ENCODE measurements at places on chromosomes 2 and 18.

GRCh38 chr2:240913810-240914644 lies 7.9 kb downstream of the CROCC2 start:
- peak; percentile 49 for DNase-seq

DNA sequence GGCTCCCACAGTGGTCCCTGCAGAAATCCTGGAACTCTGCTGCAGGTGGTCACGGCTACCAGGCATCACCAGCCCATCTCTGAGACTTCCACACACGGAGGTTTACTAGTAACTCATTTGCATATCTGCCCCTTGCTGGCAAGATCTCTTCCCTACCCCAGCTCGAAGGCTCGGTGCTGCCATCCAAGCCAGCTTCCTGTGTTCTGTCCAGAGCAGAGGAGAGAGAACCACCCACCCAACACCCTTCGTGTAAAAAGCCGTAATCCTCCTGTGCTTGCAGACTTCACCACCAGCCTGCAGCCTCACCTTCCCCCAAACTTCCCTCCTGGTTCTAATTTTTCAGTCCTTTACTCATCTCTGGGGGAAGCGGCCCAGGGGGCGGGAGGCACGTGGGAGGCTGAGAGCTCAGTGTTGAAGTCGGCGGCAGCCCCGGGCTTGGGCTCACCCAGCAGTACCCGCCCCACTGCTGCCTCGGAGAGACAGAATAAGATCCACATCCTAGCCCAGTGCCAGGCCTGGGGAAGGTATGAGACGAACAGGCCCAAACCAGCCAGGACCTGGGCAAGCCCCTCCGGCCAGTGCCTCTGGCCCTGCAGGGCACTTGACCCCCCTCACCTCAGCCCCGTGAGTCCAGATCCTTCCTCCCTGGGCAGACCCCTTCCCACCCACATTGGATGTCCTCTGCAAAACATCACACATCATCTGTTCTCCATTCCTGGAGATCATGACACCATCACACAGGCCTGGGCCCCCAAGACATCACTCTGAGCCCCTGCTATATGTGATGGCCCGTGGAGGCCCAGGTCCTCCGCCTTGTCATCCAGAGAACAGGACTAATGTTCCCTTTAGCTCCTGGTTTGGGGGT lies 145.8 kb upstream of the ID2 start:
- no peak for DNase-seq

GRCh38 chr2:201414099-201415023 lies 36.9 kb downstream of the TRAK2 start:
- DNase-seq, result no peak

DNA sequence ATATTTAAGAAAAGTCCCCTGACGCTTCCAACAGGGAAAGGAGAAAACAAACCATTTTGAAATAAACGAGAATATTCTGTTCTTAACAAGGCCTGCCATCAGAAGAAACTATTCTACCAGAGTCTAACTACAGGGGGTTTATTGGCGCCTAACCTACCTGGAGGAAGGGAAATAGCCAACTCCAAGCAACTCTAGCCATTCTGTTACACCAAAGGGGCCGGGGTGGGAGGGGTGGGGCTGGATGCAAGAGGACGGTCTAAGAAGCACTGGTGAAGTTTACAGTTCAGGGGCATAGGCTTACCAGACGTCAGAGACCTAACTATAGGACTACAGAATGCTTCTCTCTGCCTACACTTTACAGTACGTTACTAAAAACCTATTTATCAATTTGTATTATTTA lies 60.5 kb upstream of the GALNT5 start:
- DNase-seq, result no peak

DNA sequence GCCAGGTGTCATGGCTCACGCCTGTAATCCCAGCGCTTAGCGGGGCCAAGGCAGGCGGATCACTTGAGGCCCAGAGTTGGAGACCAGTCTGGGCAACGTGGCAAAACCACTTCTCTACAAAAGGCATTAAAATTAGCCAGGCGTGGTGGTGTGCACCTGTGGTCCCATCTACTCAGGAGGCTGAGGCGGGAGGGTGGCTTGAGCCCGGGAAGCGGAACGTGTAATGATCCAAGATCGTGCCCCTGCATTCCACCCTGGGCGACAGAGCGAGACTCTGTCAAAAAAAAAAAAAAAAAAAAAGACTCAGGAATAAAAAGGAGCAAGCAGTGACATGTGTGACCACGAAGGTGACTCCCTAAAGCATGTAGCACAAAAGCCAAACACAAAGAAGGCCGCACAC lies 50.1 kb upstream of the SALL3 start:
- DNase-seq, result no peak

DNA sequence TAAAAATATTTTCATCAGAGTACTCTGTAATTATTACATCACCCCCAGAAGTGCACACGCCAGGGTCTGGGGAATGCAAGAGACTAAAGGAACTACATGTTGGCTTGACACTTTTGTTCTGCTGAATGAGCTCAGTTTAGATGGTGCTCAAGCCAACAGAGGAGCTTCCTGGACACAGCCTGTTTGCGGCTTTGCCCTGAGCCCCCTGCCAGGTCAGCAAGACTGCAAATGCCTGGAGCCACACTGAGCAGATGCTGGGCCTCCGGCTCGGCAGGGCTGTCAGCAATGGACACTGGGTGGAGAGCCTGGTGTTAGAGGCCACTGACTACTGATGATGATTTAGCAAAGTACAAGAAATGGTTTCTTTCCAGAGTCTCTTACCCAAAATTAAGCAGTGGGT lies 31.9 kb downstream of the PTPN18 start:
- no peak for DNase-seq

DNA sequence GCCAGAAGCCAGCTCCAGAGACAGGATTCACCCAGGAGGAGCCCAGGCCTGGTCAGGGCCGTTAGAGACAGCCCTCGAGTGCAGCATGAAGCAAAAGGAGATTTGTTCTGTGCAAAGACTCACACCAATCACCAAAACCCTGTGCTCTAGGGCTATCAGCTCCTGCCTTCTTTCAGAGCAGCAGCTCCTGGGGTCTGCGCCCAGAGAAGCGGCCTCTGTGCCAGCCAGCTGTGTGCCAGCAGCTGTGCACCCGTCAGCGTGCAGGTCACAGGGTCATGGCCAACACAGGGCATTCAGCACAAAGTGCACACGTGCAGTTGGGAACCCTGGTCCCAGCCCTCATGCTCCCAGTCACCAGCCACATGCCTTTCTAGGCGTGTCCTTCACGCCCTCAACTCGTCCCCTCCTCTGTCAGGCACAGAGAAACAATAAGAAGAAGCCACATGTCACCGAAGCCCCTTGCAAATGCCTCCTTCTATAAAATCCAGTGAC lies 49.3 kb downstream of the ZNF516 start:
- no peak for DNase-seq

- no peak for DNase-seq
Observed at GRCh38 chr2:197078535-197078934, 152.0 kb upstream of the PGAP1 start.

DNA sequence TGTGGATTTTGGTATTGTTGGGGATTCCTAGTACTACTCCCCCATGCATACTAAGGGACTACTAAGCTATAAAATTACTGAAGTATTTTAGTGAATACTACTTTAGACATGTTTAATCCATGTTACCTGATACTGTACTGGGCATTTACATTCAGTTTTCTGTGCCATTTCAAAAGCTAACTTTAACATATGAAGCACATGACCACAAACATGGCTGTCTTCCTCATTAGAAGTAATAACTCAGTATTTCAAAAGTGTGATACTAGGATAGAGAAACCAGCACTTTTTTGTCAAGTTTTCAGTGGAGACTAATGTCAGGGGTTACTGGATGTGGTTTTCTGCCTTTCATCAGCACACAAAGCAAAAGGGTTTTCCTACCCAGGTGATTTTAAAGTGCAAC lies 27.9 kb downstream of the WDR33 start:
- DNase-seq, result no peak

DNA sequence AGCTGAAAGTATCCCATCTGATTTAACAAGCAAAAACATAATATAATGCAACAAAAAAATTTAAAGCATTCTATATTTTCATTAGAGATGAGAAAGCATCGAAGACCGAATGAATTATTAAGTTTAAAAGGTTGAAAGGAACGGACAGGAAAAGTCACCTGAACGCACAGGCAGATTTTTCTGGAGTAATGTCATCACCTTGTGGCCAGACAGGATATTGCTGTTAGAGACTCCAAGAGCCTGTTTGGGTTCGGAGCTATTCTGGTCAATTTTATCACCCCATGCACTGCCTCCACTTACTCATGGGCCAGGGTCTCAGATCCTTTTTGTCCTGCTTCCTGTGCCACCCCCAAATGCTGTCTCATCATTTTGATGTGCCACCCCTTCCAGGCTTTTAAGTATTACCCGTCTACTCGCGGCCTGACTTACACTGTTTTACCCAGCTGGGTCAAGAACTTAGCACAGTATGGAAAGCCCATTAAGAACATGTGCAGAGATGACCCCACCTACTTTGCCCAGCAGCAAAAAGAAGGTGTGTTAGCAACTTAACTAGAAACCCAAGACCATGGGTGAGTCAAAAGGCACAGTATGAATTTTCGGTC lies 27.3 kb downstream of the GKN2 start:
- DNase-seq, result no peak

DNA sequence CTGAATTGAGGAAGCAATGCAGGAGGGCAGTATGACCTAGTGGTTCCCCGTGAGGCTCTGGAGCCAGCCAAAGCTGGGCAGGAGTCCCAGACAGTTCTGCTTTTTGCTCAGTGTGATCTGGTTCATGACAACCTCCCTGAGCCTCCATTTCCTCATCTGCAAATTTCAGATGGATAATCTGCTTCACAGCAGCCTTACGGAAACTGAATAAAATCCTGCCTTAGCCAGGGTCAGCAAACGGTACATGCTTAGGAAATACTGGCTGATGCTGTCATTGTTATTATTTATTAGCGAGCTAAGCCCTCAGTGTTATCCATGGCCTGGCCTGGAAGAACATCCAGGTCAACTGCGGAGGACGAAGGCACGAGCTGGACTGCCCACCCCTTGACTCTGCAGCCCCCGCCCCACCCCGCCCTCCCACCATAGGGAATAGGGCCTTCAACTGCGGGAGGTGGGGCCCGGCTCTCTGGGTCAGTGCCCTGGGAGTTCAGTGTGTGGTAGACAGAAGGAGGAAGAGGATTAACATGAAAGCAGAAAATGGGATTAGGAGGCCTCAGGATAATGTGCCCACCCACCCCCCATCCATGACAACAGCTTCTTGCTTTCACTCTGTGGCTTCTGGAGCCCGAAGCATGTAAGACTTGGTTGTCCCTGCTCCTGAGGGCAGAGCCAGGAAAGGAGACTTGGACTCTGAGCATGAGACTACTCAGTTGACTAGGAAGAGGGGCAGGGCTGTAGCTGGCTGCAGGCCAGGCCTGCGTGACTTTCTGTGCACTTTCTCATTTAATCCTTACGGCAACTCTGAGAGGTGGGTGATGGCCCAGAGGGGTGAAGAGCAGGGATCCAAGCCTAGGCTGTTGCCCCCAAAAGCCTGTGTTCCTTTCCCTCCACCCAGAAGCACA lies 13.1 kb downstream of the PKDCC start:
- DNase-seq, result no peak

GRCh38 chr2:5734859-5735520 lies 42.8 kb downstream of the SOX11 start:
- DNase-seq, result no peak

- no peak for DNase-seq
Observed at GRCh38 chr18:78822949-78823285, 156.7 kb upstream of the SALL3 start.

DNA sequence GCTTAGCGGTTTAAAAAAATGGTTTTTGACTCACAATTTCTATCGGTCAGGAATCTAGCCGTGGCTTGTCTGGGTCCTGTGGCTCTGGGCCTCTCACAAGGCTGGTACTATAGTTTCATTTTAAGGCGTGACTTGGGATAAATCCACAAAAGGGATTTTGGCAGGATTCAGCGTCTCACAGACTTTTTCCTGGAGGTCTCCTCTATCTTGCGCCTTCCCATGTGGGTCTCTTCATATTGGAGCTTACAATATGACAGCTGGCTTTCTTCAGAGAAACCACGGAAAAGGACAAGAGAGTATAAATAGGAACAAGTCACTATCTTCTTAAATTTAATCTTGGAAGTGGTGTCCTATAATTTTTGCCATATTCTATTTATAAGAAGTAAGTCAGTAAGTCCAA lies 250.5 kb downstream of the DSC3 start:
- no peak for DNase-seq

DNA sequence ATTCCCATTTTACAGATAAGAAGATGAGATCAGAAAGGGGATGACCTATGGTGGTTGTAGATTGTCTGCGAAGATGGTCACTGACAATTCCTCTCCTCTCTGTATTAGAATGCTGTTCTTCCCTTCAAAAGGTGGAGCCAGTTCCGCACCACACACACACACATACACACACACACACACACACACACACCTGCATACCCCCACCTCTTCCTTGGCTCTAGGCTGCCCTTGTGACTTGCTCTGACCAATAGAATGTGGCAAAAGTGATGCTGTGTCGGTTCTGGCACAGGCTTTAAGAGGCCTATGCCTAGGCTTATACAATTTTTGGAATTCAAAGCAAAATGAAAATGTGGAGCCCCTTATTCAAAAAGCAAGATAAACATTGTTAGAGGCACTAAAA lies 88.0 kb downstream of the ZFP36L2 start:
- no peak for DNase-seq

DNA sequence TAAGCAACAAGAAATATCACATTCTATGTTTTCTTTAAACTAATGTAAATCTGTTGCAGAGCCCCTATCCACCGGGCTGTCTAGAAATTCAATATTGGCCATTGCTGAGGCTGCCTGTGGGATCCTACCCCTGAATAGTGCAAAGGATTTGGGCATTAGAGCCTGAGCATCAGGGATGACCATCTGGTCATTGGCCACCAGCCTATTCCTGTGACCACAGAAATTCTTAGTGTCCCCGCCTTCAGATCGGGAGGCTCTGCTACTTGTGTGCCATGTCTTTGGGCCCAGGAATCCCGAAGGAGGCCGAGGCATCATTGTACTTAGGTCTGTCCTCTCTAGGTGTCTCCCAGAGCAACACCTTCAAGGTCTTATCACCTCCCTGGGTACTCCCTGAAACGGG lies 73.8 kb downstream of the HRH4 start:
- no peak for DNase-seq

GRCh38 chr18:23690505-23691068 lies 1.3 kb downstream of the LAMA3 start:
- no peak for DNase-seq

GRCh38 chr2:159201360-159202063 lies 85.0 kb downstream of the WDSUB1 start:
- no peak for DNase-seq

- DNase-seq, result no peak
Observed at GRCh38 chr18:80229363-80229762, 18.0 kb downstream of the PARD6G start.

DNA sequence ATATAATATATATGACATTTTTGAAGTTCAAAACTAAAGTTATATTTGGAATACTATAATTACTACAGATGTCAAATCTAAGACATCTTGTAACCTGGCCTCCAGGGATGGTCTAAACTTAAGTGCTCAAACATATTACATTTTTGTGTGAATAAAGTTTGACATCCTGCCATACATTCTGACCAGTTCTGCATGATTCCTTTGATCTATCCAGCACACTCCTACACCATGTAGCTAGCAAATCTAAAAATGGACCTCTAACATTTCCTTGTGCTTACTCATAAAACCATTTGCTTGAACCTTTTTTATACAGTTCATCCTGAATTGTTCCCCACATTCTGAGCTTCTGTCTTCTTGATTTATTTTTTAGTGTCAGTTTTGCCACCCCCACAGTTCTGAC lies 294.3 kb upstream of the ZNF804A start:
- DNase-seq, result no peak

- DNase-seq, result no peak
Observed at GRCh38 chr2:60867848-60868247, 13.5 kb upstream of the REL start.

All from activated T-helper 1 cell treated with anti-CD3 and anti-CD28 coated beads, Interleukin-2, amount 50 U/mL, for 16 hours (primary cell).